Stomach (tissue), 19 donors: ENCODE measurements at places on chromosomes 12 and 14. TPM values are rescaled to one million over a fixed set of nuclear protein-coding genes. Genes with fewer than 3 reads are reported as not detected.

Gene IGFBP6
- 388 TPM for total RNA-seq

- H3K27me3 ChIP-seq: no peaks in the 10 kb centered on the region
- DNase-seq: peak; percentile 65
- peaks cover 60% of the 10 kb centered on the region for H3K36me3 ChIP-seq
- no peaks in the 10 kb centered on the region for H3K4me1 ChIP-seq
- H3K27ac ChIP-seq: no peak overlapping the region
These were observed 60.2 kb downstream of the LRCOL1 start for GRCh38 chr12:132550014-132550802.

- H3K36me3 ChIP-seq: no peaks in the 10 kb centered on the region
- no peaks in the 10 kb centered on the region for H3K4me1 ChIP-seq
- H3K27ac ChIP-seq: no peak overlapping the region
- DNase-seq: no peak
- H3K4me3 ChIP-seq: no peak overlapping the region
These were observed 80.0 kb downstream of the ZFP36L1 start for GRCh38 chr14:68712703-68713370.

GRCh38 chr12:113238309-113238708 is 17.0 kb downstream of the TPCN1 start:
- H3K27ac ChIP-seq: no peak overlapping the region
- H3K4me3 ChIP-seq: no peak overlapping the region
- H3K27me3 ChIP-seq: no peaks in the 10 kb centered on the region

DNA sequence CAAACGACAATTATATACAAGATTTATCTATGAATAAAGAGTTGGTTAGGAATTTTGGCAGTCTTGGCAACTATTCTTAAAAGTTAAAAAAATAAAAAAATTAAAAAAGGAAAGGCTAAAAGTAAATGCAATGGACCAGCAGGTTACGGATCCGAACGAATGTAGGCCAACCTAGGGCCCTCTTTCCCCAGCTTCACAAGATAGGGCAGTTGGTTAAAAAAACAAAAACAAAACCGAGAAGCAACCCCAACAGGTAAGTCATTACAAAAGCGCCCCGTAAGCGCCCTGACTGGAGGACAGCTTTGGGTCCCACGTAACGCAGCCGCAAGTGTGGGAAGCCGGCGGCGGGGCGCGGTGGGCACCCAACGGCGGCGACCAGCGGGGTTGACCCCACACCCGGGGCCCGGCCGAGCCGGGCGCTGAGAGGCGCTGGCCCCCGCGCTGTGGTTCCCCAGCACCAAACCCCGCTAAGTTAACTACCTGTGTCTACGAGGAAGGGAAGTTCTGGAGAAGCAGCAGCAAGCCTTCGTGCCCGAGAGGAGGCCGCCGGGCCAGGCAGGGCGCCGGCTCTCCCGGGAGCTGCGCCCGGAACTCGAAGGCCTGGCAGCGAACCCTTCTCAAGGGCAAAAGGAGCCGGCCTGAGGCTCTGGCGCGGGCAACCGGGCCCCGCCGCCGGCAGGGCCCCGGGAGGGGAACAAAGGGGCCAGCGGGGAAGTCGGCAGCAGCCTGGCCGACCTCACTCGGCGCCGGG is 882 bp downstream of the HECTD1 start:
- H3K4me1 ChIP-seq: peaks cover 26% of the 10 kb centered on the region
- peak overlapping the region; percentile 99 for H3K27ac ChIP-seq
- H3K4me3 ChIP-seq: peak overlapping the region; percentile 64
- no peaks in the 10 kb centered on the region for H3K27me3 ChIP-seq
- DNase-seq: peak; percentile 70
- peaks cover 5% of the 10 kb centered on the region for H3K36me3 ChIP-seq

DNA sequence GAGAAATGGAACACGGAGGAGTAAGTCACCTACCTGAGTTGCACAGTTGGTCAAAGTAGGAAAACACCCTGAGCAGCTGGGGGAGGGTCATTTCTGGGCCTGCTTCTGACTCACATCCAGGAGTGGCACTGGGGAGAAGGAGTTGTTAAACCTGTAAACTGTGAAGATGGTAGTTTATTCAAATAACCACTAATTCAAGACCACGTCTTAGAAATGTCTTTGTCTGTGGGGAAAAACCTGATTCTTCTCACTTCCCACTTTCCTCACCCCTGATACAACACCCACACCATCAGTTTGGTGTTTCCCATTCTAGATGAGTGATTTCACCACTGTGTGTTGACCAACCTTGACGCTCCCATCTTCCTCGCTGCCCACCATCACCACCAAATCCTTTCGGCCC is 207.1 kb downstream of the ANO4 start:
- H3K27ac ChIP-seq: no peak overlapping the region
- no peak for DNase-seq
- H3K27me3 ChIP-seq: no peaks in the 10 kb centered on the region
- no peaks in the 10 kb centered on the region for H3K36me3 ChIP-seq
- H3K4me3 ChIP-seq: no peak overlapping the region

GRCh38 chr14:54597795-54598443 is 31.0 kb downstream of the SAMD4A start:
- H3K4me3 ChIP-seq: no peak overlapping the region
- H3K27me3 ChIP-seq: no peaks in the 10 kb centered on the region
- DNase-seq: no peak

Gene TMCC3
- total RNA-seq: 0.58 TPM

GRCh38 chr14:85687456-85687855 is 157.5 kb downstream of the FLRT2 start:
- no peaks in the 10 kb centered on the region for H3K4me1 ChIP-seq
- no peaks in the 10 kb centered on the region for H3K36me3 ChIP-seq
- DNase-seq: no peak
- H3K4me3 ChIP-seq: no peak overlapping the region
- H3K27me3 ChIP-seq: no peaks in the 10 kb centered on the region

GRCh38 chr14:59187802-59188460 is 536 bp upstream of the DAAM1 start:
- H3K27me3 ChIP-seq: no peaks in the 10 kb centered on the region
- H3K4me3 ChIP-seq: peak overlapping the region; percentile 78
- H3K4me1 ChIP-seq: peaks cover 16% of the 10 kb centered on the region

- DNase-seq: no peak
- no peak overlapping the region for H3K27ac ChIP-seq
- no peaks in the 10 kb centered on the region for H3K36me3 ChIP-seq
- no peaks in the 10 kb centered on the region for H3K4me1 ChIP-seq
- no peaks in the 10 kb centered on the region for H3K27me3 ChIP-seq
These were observed 6.1 kb downstream of the KRT4 start for GRCh38 chr12:52807544-52808470.

Gene MYRFL
- total RNA-seq: 0.18 TPM

DNA sequence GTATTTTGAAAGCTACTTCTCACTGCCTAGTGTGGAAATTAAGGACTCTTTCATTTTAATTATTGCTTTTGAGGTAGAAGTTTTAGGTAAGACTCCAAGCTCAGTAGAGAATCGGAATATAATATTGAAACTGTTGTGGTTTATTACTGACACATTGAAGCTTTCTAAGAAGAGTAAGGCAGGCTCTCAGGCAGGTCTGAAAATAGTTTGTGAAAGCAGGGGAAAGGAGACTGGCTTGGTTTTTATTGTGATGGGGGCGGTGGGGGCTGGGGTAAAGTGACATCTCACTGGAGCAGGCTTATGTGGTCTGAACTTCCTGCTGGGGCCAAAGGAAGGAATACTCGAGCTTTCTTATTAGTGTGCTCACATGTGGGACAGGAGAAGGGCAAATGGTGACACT is 79.5 kb downstream of the OTOGL start:
- H3K4me1 ChIP-seq: no peaks in the 10 kb centered on the region
- no peak overlapping the region for H3K4me3 ChIP-seq
- H3K36me3 ChIP-seq: no peaks in the 10 kb centered on the region
- no peaks in the 10 kb centered on the region for H3K27me3 ChIP-seq
- no peak overlapping the region for H3K27ac ChIP-seq

DNA sequence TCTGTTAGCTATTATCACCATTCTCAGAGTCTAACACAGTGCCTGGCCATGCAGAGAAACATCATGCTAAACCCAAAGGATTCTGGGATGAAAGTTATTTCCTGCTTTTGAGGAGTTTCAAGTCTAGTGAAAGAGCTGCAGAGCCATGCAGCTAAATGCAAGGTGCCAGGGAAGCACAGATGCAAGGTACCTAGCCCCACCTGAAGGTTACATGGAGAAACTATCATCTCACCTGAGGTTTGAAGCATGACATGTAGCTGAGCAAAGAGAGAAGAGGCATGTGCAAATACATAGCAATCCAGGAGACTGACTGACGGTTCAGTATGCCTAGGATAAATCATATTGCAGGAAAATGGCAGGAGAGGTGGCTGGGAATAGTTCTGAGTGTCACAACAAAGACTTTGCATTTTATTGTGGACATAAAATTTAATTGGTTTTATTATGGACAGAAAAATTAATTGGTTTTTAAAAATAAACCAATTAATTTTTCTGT is 170.4 kb downstream of the PRKD1 start:
- H3K4me3 ChIP-seq: no peak overlapping the region
- H3K27ac ChIP-seq: no peak overlapping the region
- DNase-seq: no peak
- no peaks in the 10 kb centered on the region for H3K27me3 ChIP-seq
- H3K4me1 ChIP-seq: peaks cover 18% of the 10 kb centered on the region

GRCh38 chr14:52950898-52951680 is at the start of gene FERMT2:
Gene FERMT2, minus strand, starts transcription at chr14:52951050. Its CDS starts 482 bp downstream, at chr14:52950568.
- DNase-seq: peak; percentile 97
- peak within 1 kb of the TSS; percentile 81 for H3K4me3 ChIP-seq
- peak within 1 kb of the TSS; percentile 97 for H3K27ac ChIP-seq
- no peaks in the 10 kb centered on the region for H3K27me3 ChIP-seq

- no peak overlapping the region for H3K4me3 ChIP-seq
- H3K4me1 ChIP-seq: peaks cover 35% of the 10 kb centered on the region
- H3K27me3 ChIP-seq: no peaks in the 10 kb centered on the region
- no peak overlapping the region for H3K27ac ChIP-seq
- DNase-seq: no peak
These were observed 240.4 kb downstream of the CHST11 start for GRCh38 chr12:104697186-104697585.

Gene CLEC7A
- total RNA-seq: 9.4 TPM

DNA sequence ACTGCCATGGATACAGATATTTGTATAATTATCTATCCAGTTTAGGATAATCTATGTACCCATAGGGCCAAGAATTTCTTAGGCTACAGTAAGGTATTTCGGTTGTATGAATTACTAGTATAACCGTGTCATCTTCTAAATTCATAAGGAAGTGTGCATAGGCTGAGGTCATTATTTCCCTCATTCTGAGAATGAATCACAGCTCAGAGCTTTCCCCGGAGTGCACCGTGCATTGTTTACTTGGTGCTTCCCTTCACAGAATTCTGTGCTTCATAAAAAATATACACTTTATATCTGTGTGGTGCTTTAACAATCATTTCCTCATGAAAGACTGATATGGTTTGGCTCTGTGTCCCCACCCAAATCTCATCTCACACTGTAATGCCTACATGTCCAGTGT is 514.1 kb downstream of the ETNK1 start:
- H3K27me3 ChIP-seq: no peaks in the 10 kb centered on the region
- no peak overlapping the region for H3K27ac ChIP-seq
- H3K4me1 ChIP-seq: no peaks in the 10 kb centered on the region
- DNase-seq: no peak
